ENCODE measurements at places on chromosomes 6 and 20. TPM values are rescaled to one million over a fixed set of nuclear protein-coding genes. Genes with fewer than 3 reads are reported as not detected.

The IP6K3 gene
- total RNA-seq: 88.2 TPM

The TBXT gene
- not detected for total RNA-seq

The GSS gene
- total RNA-seq: 112 TPM

The C4B gene
- total RNA-seq: 3.5 TPM

The TREM2 gene
- not detected for total RNA-seq

The FILIP1 gene
- total RNA-seq: under 0.01 TPM

The TINAG gene
- total RNA-seq: 0.29 TPM

The SNAP25 gene
- 0.58 TPM for total RNA-seq

The CDH4 gene
- 0.98 TPM for total RNA-seq

The C6orf163 gene
- total RNA-seq: 0.46 TPM

The STK4 gene
- total RNA-seq: 22.3 TPM

The POU5F1 gene
- total RNA-seq: 0.63 TPM

The MOG gene
- total RNA-seq: not detected

The COL12A1 gene
- total RNA-seq: 31.5 TPM

The VNN1 gene
- total RNA-seq: 4.2 TPM

DNA sequence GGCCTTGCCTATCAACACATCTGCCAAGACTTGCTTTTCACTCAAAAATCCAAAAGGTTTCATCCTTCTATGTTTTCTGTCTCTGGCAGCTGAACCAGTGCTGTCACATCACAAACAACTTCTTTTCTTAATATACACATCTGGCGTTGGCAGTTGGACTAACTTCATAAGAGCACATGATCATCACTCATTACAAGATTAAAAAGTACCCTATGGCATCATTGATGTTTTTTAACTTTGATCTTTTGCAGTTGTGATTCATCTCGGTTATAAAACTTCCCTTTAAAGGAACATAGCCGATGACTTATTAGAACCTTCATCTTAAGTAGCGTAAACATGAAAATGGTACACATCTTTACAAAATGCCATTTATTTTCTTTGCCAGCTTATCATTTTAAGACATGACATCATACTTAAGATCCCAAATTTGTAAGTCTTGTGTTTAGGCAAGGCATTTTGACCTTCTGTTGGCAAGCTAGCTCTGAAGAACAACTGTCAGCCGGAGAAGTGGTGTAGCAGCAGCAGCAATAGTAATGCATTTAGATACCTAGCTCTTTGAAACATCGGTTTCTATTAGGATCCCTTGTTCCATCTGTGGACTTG, 64.2 kb upstream of the SUPT3H start:
- DNase-seq: peak; percentile 72

GRCh38 chr6:120108061-120108795, 758.7 kb upstream of the MAN1A1 start:
- no peak for DNase-seq

GRCh38 chr6:109491207-109491938, 8.4 kb upstream of the ZBTB24 start:
- peak; percentile 47 for DNase-seq

DNA sequence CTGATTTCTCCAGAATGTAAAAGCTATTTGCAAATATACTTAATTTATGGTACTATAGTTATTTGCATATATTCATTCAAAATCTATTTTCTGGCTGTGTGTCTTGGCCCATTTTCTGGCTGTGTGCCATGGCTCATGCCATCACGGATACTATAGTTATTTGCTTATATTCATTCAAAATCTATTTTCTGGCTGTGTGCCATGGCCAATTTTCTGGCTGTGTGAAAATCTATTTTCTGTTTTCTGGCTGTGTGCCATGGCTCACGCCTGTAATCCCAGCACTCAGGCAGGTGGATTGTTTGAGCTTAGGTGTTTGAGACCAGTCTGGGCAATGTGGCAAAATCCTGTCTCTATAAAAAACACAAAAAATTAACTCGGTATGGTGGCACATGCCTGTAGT, 28.9 kb upstream of the RIPK1 start:
- DNase-seq: no peak

- DNase-seq: peak; percentile 96
Measured at GRCh38 chr6:139587469-139587868, 213.0 kb upstream of the CITED2 start.

DNA sequence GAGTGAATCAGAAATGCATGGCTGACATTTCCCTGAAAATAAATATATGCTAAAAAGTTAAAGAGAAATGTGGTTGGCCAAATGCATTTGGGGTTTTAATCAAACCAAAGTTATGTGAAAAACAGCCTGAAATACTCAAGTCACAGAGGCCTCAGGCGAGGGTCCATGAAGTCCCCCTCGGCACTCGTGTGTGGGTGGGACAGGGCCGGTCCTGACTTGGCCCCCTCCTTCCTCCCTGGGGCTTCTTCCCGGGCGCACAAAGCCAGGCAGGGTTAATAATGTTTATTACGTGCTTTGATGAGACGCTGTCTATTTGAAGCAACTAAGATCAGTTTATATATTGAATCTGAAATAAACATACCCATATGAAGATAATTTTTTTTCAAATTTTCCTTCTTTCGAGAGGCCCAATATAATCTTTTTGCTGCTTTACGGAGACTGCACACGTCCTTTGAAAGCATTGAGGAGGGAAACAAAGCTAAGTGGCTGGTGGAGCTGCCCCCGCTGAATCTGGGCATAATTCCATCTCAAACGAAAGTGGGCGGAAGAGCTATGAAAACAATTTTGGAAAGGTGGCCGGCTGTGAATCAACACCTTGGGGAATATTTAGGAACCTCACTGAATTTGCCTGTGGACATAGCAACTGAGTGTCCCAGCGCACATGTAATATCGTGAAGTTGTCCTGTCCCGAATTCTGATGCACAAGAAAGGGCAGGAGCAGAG, 55.8 kb upstream of the SMOC2 start:
- DNase-seq: no peak

DNA sequence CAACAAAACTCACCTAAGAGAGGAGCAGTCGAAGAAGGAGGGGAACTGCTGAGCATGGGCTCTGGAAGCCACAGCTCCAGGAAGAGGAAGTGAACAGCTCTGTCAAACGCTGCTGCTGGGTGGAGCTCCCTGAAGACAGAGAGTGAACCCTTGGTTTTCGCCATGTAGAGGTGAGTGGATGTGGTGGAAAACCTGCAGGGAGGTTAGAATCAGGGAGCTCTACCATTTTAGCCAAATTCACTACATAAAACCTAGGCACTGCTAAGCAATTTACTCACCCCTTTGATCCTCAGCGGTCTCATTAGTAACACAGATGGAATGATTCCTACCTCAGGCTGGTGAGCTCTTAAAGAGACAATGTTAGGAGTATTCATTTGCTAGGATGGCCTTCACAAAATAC, 19.4 kb upstream of the TFAP2A start:
- no peak for DNase-seq

DNA sequence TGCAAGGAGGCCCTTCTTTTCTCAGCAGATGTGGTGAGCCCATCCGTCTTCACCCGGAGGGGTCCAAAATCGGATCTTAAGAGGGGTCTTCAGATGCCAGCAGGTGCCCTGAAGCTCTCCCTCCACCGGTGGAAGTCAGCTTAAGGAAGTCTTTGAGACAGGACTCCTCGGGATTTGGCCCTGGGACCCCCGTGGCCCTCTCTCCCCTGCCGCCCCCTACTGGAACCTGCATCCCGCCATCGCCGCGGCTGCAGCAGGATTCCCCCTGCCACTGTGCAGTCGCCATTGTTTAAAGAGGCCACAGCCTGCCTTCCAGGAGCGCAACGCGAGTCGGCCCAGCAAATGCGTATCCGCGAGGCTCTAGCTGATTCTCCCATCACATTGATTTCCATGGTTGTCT, 292.5 kb upstream of the ZNF337 start:
- no peak for DNase-seq

- DNase-seq: no peak
Measured at GRCh38 chr20:42474646-42475045, 715.1 kb downstream of the PTPRT start.

DNA sequence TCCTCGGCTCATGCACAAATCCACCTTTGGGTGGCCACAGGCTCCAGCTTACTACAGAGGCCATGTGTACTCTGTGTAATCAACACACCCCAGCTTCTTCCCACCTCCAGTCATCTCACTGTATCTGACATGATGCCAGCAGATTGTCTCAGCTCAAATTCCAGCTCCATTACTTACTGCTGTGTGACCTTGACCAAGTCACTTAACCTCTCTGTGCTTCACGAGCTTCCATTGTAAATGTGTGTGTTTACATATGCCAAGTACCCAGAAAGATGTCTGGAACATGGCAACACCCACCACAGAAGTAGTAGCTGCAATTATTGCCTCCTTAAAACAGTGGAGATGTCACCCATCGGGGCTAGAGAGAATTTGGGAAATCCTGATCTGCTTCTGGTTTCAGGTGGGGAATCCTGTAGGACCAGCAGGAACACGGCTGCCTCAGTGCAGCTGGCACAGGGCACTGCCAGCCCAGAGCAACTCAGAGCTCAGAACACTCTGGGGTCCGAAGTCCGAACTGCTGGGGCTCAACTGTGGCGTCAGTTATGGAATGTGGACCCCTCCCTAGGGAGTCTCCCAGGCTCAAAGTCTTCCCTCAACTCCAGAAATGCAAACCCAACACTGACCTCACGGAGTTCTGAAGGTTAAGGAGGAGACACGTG, 21.2 kb upstream of the HLA-B start:
- no peak for DNase-seq

GRCh38 chr6:98560841-98561240, 273.5 kb upstream of the POU3F2 start:
- DNase-seq: no peak

DNA sequence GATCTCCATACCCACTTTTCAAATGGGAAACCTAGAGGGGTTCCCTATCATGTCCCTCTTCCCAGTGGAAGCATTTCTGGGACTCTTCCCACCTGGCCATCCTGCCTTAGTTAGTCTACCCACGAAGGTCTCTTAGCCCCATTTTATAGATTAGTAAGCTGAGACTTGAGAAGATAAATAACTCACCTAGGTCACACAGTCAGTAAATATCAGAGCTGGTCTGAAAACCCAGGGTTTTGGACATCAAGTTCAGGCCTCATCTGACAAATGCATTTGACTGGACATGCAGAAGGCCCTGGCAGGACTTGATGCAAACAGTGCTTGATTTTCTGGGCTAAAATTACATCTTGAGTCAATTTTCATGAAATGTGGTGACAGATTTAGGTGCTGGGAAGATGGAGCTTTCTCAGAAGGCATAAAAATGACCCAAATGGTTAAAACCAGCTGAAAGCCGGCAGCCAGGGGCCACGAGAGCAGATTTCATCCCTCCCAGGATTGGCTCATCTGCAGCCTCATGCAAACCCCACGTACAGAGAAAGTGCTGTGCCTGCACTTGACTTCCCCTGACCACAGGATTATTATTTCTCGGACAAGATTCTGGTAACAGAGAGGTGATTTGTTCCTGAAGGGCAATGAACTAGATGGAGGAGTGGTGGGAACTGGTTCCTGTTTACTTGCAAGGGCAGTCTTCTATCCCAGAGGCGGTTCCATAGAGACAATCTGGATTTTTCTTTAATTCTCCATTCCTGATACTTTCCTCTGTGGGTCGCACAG, 23.1 kb downstream of the CPNE5 start:
- no peak for DNase-seq

GRCh38 chr6:117237561-117237960, 27.8 kb upstream of the VGLL2 start:
- peak; percentile 71 for DNase-seq

DNA sequence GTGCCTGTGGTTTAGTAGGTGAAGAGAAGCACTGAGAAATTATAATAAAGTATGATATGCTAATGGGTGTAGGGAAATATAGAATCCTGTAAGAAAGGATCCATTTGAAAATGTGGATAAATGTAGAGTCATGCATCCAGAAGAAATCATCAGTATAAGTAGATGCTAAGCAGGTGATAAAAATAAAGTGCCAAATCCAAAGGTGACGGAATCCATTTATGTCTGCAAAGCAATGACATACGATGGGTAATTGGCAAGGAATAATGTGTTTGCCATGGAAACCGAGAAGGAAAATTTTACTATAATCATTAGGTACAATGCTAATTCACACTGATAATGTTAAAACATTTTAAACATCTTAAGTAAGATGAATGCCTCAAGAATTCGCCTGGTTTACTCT, 163.0 kb downstream of the OPN5 start:
- no peak for DNase-seq

- no peak for DNase-seq
Measured at GRCh38 chr6:144307880-144308279, 22.7 kb downstream of the UTRN start.

GRCh38 chr6:81396916-81397315, 355.6 kb downstream of the TENT5A start:
- no peak for DNase-seq

DNA sequence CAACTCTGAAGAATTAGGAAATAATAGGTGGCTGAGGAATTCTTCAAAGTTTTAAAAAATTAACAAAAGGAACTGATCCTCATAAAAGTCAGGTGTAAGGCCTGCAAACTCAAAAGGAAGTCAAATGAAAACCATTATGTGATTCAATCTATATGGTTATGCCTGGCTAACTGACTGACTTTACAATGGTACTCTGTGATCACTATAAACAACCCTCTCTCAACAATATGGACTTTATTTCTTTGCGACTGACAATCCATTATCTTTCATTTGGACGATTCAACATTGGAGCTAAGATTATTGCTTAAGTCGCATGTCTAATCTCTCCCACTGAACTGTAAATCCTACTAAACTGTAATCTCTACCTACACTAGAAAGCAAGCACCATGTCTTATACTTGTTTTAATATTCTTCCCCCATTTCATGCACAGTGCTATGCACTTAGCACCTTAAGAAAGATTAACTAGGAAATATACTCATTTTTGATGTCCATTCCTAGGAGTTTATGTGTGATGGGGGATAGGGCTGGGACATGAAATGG, 1.4 kb downstream of the STK38 start:
- DNase-seq: no peak

GRCh38 chr6:56434606-56435005, 187.2 kb upstream of the COL21A1 start:
- no peak for DNase-seq

- DNase-seq: no peak
Measured at GRCh38 chr6:139580592-139581484, 206.4 kb upstream of the CITED2 start.

- peak; percentile 10 for DNase-seq
Measured at GRCh38 chr6:118501765-118502164, 46.3 kb upstream of the PLN start.

GRCh38 chr20:62294516-62294915, 8.3 kb upstream of the ADRM1 start:
- no peak for DNase-seq

DNA sequence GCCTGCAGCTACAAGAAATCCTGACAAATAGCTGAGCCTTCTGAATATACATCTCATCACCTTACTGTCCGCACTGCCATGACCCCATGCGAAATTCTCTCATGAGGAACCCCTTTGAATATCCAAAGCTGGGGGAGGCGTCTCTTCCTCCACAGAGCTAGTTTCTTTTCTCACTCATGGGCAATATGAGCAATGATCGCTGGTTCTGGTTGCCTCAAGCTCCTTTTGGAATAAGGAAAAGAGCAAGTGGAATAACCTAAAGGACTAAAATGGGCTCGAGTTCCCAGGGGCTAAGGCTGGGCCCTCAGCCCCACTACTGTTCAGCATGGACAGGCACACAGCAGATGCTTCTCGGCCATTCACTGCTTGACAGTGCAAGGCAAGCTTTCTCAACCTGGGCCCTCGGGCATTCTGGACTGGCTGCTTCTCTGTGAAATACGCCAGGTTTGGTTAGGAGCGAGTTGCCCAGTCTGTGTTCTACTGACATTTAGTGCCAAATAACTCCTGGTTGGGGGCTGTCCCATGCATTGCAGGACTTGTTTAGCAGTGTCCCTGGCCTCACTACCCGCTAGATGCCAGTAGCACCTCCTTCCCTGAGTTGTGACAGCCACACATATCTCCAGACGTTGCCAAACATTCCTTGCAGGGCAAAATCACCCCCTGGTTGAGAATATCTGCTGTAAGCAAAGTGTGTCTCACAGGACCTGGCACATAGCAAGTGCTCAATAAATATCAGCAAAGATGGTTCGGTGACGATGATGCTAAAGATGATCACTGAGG, 156.8 kb downstream of the CEBPB start:
- DNase-seq: no peak
